NCI-H2081 treated with DMSO at 0.1 percent for 48 hours (cell line): ENCODE measurements at places on chromosomes 2 and 18.

- no peak for DNase-seq
These were observed 24.0 kb downstream of the SERPINB7 start for GRCh38 chr18:63799189-63799588.

GRCh38 chr2:213016166-213016983 is 135.0 kb downstream of the IKZF2 start:
- DNase-seq, result no peak

DNA sequence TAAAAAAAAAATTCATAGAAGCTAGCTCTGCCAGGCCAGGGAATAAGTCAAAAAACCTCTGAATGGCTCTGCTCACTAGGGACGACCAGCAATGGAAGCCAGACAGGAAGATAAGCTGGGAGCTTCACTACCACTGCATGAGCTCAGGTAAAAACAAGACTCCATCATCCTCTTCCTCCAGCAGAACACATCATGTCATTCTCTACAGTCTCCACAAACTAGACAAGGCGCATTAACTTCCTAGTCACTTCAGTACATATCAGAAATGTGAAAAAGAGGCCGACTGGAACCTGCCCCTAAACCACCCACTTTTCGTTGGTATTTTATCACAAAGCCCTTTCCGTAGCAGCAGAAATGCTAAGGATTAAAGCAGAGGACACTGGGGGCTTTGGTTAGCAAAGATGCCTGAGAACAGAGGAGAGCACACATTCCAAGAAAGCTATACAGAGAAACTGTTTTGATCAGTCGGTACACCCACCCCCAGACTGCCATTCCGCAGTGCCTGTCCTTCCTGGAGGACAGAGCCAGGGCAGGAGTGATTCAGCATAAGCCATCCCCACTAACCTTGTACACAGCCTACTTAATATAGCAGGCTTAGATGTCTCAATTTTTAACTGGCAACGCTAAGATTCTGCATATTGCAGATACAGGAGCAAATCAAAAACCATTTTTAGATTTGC is 53.4 kb downstream of the AAK1 start:
- no peak for DNase-seq

DNA sequence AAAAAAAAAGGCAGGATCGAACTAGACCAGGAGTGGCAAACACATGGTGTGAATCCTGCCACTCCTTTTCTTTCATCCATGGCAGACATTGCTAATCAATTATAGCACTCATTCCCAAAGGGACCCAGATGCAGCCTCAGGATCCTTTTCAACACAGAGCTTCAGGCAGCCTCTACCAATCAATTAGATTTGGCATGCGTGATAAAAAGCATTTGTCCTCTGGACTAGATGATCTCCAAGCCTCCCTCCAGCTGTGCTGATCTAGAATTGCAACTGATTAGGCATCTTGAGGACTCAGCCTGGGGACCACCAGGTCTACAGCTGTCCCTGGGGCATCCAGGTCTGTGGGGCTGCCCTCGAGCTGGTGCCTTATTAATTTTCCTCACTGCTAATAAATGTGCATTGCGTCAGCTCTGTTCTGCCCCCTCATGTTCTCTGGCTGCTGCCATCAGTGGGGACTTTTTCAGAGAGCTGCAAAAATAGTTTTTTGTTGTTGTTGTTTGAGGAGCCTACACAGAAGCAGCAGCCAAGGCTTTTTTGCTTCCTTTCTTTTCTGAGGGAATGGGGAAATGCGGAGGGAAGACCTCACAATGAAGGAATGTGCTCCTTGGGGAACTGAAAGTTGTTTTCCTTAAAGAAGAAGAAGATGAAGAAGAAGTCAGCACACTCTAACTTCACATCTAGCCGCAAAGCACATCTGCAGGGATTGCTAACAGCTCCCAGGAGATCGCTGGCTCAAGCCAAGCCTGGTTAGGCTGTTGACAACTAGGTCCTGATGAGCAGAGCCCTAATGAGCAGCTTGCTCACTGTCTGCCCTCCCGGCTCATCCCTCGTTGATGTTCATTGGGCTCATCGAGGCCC is 8.8 kb upstream of the ATOH8 start:
- DNase-seq, result no peak

- no peak for DNase-seq
These were observed 5.7 kb downstream of the AMER3 start for GRCh38 chr2:130760754-130761751.

DNA sequence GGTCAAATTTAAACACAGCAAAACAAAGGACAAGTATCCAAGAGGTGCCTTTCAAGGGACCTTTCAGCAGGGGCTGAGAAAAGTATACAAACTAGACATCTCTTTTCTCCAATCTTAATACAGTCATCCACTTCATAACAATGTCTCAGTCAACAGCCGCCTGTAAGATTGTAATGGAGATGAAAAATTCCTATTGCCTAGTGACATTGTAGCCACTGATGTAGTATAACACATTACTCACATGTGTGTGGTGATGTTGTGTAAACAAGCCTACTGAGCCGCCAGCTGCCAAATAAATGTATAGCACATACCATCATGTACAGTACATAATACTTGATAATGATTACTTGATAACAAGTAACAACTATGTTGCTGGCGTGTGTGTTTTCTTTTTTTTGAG is 31.0 kb downstream of the VIT start:
- no peak for DNase-seq

DNA sequence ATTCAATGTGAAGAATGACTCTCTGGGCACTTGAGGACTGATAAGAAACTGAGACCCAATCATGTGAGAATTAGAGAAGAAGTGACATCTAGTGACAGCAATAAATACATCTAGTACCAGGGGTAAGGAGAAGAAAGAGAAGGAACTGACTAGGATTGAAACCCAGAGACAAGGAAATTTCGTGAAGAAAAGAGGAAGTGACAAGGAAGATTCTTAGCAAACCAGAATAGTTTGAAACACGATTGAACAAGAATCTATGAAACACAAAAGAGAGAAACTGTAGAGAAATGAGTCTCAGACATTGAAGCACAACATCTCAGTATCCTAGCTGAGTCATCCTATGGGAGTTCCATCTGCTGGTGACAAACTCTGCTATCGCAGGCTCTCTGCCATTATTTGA is 571.9 kb upstream of the PKDCC start:
- no peak for DNase-seq

- no peak for DNase-seq
These were observed 461.3 kb upstream of the SOX11 start for GRCh38 chr2:5230855-5231254.

DNA sequence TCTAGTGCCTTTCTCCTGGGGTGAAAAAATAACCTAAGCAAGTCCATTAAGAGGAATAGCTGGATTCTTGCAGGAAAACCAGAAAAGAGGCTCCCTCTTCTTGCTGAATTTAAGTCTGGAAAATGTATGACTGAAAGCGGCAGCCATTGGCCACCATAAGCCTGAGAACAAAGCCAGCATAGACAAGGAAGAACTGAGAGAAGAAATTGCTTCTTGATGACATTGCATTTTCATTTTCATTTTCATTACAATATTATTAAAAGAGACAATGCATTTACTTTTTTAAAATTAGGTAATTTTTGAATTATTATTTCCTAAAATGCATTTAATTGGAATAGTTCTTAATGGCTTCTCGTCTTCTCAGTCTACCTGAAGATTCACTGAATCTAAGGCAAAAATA is 1157.5 kb upstream of the ZEB2 start:
- no peak for DNase-seq

DNA sequence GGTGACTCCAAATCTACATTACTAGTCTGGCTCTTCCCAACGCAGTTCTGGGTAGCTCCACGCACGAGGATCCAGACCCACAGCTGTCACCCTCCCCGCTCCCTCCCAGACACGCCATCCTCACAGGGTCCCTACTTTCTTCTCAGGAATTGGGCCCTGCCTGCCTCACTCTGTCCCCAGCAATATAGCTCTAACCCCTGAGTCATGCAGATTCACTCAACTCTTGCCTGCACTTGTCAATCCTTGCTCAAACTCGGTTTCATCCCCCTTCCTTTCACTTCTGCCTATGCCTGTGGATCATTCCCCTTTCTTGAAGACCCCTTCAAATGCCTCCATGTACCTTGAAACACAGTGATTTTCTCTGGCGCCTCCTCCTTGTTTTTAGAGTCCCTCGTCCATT is 5.0 kb downstream of the ST8SIA5 start:
- DNase-seq, result no peak

DNA sequence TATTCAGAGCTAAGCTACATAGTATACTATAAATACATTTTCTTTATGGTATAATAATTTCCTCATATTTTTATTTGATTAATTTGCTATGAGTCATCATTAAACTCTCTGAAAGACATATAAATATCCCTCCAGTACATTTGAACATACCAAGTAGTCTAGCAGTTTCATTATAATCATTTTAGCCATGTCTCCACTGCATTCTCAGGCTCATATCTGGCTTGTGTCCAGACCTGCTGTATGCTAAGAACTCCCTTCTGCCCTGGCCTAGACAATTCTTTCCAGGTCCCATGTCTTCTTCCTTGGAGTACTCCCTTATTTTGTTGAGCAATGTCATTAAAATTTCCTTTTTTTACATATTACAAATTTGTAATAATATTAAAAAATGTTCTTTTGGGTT is 16.6 kb upstream of the DYNC1I2 start:
- DNase-seq, result no peak

GRCh38 chr18:10927286-10927992 is 221.9 kb downstream of the PIEZO2 start:
- no peak for DNase-seq

GRCh38 chr2:169683054-169683424 is 11.2 kb downstream of the CFAP210 start:
- DNase-seq, result no peak

DNA sequence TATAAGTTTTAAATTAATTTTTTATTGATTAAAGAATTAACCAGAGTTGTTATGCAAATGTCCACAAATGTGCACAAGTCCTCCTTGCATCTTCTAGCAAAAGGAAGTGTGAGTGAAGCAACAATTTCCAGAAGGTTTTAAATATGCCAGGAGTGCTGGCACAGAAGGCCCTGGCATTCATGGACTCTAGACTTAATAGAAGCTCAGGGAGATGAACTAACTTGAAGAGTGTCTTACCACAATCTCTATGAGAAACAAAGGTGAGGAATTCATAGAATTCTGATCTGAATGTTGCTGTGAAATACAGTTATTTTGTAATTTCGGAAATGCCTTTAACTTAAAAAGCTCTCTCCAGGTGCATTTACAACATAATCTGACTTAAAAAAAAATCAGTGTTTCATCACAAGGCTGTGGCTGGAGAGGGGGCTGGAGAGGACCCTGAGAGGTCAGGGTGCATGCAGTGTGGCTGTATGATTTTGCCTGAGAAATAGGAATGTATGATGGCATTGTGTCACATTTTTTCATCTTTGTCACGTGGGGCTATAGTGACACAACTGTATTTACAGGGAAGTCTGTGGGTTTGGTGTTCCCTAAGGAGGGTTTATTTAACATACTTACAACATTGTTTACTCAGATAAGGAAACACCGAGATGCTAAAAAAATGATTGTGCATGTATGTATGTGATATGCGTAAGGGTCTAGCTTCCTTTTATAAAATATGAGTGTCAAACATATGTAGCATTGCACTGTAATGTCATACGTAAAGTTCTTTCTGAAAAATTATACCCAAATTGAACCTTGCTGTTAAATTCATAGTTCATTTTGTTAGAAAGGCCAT is 66.2 kb downstream of the MAP4K4 start:
- no peak for DNase-seq

DNA sequence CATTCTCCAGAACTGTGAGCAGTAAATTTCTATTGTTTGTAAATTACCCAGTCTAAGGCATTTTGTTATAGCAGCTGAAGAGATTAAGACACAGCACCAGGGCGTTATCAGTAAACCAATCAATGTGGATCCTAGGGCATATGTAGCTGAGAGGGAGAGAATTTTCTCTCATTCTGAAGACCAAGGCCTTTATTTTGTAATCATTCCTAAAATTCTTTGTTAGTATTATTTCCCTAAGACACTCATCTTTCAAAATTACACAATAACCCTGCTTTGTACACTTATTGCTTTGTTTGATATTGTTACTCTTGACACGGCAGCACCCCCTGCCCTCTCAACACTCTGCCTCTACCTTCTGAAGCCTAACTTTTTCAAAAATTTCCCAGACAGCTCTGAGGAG is 419.1 kb downstream of the SLC4A3 start:
- no peak for DNase-seq

- DNase-seq, result no peak
These were observed 188.2 kb downstream of the LTBP1 start for GRCh38 chr2:33134791-33135560.

- DNase-seq, result no peak
These were observed 152.9 kb upstream of the EPAS1 start for GRCh38 chr2:46144133-46144800.

GRCh38 chr2:74648009-74648443 is at the start of gene M1AP:
Gene M1AP (minus strand): TSS chr2:74648330. CDS start chr2:74640275, 8,055 bp downstream.
- no peak for DNase-seq

- no peak for DNase-seq
These were observed 157.6 kb downstream of the RDH14 start for GRCh38 chr2:18402831-18403230.

DNA sequence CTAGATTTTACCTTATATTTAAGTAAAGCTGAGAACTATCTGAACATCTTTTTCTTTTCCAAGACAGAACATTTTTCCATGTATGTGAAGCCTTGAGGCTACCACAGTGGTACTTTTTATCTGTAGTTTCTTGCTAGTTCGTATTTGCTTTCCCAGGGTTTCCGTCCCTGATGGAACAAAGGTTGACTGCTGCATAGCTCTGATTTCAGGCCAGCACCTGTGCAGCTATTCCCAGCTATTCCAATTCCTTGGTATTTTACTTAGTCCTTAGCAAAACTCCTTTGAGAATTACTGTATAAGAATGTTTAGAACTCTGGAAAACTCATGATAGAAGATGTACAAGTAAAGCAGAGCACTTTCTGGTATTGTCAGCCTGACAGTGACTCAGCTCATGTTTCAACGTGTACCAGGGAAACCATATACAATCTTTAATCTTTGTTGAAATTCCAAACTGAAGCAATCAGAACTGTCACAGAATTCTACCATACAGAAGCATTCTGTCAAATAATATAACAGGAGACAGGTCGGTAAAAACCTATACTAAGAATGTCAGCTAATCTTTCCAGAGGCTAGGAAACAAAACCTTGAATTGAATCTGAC is 162.2 kb downstream of the PKP4 start:
- no peak for DNase-seq

DNA sequence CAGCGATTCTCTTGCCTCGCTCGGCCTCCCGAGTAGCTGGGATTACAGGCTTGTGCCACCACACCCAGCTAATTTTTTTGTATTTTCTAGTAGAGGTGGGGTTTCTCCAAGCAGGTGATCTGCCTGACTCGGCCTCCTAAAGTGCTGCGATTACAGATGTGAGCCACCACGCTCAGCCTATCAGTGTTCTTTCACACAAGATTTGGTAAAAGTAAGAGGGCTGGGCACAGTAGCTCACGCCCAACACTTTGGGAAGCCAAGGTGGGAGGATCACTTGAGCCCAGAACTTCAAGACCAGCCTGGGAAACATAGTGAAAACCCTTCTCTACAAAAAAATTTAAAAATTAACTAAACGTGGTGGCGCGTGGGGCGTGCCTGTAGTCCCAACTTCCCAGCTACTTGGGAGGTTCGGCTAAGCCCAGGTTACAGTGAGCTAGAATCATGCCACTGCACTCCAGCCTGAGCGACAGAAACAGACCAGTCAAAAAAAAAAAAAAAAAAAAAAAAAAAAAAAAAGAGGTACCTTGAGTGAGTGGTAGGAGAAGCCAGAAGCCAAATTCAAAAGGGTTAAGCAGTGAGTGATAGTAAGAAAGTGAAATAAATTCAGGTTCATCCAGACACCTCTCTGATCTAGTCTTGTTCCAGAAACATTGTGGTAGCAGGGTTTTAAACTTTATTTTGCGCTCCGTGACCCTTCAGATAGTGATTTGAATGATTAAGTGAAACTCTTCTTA is 981 bp downstream of the MRPL53 start:
- no peak for DNase-seq

- DNase-seq, result no peak
These were observed 166.4 kb upstream of the MGAT5 start for GRCh38 chr2:134087371-134087921.
